GM13977 (cell line): ENCODE measurements at places on chromosomes 13 and 19.

DNA sequence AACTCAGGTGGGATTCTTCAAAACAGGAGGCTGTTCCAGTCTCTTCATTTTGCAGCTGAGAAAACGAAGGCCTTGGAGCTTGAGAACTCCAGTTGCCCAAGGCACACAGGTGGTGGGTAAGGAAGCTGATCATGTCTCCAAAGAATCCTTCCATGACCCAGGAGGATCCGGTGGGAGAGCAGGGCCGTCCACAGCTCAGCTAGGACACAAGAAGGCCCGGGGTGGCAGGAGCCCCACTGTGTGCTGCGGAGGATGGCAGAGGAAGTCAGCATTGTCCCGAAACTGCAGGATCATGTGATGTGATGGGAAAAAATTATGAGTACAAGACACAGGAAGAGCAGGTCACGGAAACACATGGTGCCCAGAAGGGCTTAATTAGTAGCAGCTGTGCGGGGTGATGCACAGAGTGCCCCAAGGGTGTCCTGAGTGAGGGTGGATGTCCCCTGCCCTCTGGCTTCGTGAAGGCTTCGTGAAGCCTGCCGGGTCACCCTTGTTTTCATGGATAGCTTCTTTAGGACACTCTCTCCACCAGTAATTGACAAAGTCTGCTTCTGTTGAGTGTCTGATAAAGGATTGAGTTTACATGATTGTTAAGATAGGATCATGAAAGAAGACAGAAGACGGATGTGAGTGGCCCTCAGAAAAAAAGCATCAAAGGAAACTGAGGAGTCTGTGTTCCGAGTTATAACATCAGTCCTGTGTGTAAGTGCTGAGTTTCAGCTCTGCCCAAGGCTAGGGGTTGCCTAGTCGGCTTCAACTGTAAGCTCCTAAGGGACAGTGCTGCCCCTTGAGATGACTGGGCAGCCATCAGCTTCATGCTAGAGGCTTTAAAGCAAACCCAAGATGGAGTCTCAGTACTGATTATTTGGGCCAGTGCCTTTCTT is 33.8 kb upstream of the SACS start:
- no peak for DNase-seq

DNA sequence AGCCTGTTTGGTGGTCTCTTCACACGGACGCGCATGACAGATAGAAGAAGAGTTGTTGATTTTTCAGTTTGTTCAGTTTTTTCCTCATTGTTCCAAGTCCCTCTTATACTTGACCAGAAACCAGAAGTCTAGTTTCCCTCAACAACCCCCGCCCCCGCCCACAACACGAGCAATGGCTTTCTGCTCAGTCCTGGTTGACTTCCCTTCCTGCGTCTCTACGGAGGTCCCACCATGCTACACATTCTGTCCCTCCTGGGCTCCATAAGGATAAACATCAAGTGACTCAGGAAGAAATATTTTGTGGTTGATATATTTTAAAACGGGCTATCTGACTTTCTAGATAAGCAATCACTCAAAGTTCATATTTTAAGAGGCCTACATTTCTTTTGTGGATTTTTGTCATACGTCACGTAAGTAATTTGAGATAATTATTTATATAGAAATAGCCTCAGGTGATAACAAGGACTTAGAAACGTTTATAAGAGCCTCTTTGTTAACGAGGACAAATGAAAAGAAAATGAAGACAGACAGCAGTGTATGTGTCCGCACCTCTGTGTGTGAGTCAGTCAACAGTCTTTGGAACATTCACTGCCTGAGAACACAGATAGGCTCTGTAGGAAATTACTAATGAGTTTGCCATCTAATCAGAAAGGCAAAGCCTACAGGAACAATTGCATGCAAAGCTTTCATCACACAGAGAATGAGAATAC is 214.4 kb downstream of the RAP2A start:
- DNase-seq = no peak

DNA sequence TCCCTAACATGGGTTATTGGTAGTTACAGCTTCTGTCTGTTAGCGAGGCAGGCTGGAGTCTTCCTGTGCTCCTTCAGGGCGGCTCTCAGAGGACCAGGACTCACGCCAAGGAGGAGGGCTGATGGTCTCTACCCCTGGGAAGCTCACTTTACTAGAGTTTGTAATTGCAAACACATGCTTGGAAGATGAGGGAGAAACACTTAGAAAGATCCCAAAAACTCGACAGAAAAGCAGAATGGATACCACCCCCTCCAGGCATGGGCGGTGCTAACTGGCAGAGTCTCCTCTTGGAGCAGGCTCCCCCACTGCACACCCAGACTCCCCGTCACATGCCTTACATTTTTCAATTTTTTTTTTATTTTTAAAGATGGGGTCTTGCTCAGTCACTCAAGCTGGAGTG is 62.0 kb downstream of the PARP4 start:
- no peak for DNase-seq

DNA sequence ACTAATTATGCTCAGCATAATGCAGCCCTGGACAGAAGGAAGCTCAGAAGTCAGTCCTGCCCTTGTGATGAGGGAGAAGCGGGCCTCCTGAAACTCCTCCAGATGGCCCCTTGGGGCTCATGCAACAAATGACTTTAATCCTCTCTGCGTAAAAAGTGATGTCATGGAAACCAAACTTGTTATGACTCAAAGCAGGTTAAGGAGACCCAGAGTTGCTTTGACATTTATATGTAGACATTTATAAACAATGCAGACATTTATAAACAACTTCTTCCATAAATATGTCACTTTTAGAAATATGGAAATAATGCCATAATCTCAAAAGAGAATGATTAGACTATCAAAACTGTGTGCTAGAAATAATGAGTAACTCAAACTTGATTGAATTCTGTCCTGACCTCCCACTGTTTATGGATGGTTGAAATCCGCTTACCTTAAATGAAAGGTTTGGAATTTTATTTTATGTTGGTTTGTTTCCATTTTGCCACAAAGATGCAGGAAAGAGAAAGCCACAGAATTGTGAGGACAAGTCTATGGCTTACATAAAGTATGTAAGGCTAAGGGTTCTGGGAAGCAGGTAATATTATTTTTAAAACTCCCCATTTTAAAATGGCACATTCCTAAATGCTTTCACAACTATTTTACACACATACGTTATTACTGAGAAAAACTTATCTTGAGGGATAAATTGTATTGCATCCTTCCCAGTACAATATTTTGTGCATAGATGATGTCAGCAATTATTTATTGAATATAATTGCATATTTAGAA is 73.7 kb downstream of the CYSLTR2 start:
- DNase-seq = no peak

DNA sequence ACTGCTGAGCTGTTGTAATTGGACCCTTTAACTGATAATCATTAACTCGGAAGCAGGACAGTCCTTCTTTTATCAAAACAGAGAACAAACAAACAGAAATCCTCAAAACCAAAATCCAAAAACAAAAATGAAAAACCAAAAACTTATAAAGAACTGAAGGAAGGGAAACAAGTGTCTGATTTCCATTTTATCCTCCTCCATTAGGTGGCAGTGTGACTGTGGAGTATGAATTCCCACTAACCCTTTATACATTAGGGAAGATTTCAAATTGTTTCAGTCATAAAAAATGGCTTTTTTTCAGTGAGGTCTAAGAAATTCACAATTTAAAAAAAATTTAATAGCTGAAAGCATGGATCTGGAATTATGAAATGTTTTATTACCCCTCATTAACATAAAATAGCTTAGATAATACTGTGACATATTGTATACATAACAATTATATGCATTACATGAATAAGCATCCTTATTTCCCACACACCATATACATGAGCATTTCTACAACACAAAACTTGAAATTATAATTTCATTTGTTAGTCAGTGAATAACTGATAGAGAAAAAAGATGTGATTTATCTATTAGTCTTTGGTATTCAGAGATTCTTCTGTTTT is 1074.3 kb upstream of the PCDH9 start:
- DNase-seq = peak; percentile 17

GRCh38 chr13:19567820-19568534 is 6.6 kb upstream of the TPTE2 start:
- peak; percentile 53 for DNase-seq

DNA sequence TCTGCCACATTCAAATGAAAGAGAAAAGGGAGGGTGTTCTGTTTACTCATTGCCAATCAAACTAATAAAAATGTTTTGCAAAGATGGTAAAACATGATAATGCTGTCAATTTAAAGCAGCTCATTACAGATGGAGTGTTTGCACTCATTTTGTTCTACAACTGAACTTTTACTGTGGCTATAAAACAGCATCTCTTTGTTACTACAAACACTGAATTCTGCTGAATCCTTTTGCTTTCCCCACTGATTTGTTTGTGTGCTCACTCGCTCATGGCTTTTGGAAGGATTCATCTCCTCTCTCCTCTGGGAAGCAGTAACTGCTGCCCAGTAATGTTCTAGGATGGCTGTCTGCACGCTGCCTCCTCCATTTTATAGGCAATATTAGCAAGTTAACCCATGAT is 434.5 kb downstream of the PCDH9 start:
- DNase-seq = no peak

DNA sequence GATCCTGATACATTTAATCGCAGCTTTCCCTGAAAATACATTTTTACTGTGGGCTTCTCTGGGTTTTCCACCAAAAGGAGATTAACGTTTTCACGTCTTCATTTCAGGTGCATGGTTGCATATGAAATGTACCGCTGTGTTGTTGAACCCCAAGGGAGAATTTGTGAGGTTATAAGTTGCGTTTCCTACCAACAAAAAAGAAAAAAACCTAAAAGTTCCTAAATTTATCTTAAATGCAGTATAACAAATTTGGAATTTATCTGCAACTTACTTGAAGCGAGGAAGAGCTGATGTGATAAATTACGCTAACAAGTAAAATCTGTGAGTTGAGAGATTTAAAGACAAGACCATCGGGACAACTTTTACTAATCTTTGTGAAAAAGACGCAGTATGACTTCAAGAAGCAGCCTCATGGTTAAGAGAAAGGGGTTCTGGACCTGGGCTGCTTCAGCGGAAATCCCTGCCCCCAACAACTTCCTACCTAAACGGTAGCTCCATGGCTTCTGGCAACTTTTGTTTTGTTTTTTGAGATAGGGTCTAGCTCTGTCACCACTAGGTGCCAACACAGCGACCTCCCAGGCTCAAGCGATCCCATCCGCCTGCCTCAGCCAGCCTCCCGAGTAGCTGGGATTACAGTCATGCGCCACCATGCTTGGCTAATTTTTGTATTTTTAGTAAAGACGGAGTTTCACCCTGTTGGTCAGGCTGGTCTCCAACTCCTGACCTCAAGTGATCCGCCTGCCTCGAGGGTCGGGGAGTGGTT is 958 bp upstream of the OBI1 start:
- DNase-seq = no peak

DNA sequence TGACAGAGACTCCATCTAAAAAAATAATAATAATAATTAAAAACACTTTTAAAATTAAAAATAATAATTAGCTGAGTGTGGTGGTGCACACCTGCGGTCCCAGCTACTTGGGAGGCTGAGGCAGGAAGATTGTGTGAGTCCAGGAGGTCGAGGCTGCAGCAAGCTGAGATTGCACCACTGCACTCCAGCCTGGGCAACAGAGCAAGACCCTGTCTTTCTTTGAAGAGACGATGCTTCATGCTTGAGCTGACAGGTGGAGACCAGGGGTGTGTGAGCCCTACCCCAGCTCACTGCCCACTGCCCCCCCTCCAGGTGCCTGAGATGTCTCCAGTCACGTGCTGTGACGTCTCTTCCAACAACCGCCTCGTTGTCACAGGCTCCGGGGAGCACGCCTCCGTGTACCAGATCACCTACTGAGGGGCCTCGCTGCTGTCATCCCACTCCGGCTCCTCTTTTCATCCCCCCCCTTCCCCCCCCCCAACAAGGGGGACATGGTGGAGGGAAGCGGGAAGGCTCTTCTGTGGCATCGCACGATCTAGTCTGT is 17.3 kb downstream of the TLE6 start:
- DNase-seq = no peak

DNA sequence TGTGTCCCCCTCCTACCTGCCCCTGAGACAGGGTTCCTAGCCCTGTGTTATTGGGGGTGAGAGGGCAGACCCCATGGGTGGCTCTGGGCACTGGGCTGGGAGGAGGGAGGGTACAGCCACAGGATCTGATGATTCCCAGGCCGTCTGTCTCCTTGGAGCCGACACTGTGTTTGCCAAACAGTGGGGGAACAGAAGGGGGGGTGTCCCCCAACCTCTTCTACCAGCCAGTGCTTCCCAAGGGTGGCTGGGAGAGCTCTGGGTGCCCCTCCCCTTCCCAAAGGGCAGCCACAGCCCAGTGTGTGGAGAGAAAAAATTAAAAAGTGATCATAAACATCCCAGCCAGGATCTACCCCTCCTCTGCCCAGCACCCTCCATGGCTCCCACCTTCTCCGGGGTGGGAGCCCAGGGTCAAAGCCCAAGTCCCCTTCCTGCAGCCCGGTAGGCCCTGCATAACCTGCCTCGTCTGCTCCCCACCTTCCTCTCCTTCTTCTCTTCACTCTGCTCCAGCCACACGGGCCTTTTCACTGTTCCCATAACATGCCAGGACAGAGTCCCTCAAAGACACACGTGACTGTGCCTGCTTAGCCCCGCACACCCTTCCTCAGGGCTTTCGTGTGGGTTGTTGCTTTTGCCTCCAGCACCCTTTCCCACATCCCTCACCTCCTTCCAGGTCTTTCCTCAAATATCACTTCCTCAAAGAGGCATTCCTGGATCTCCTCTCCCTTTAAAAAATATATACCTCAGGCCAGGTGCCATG is 1.4 kb upstream of the PLIN4 start:
- DNase-seq = no peak

GRCh38 chr19:28985201-28985600 is 227.8 kb downstream of the UQCRFS1 start:
- no peak for DNase-seq

- no peak for DNase-seq
These were observed 24.6 kb downstream of the MPHOSPH8 start for GRCh38 chr13:19657872-19658591.
